CD4-positive, CD25-positive, alpha-beta regulatory T cell (primary cell): ENCODE measurements at places on chromosomes 6 and 20.

DNA sequence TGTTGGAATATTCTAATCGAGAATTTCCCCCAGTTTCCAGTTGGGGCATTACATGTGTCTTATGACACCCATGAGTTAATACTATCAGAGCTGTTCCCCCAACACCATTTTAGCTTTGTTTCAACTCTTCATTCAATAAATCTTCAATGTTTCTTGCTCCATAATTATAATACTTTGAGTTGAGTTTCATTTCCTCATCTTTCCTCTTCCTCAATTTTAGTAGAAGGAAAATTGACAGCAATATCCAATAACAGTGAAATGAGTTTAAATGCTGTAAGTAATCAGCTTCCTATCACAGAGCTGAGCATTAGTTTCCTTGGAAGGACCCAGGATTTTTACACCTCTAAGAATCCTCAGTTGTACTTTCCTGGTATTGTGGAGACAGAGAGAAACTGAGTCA lies 1.0 kb upstream of the STMND1 start:
- DNase-seq: no peak

DNA sequence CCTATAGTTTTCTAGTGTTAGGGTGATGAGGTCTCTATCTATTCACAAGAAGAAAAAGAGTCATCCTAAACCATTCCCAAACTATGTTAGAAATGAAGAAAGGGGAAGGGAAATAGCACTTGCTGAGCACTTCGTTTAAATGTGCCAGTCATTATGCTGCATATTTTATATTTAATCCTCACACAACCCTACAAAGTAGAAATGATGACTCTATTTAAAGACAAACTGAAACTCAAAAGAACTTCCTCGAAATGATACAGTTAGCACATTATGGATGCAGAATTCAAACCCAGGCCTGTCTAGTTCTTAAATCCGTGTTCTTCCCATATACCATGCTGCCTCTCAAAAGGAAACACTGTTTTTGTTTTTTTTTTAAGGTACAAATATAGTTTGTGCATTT lies 174.6 kb downstream of the GMPR start:
- DNase-seq: no peak

GRCh38 chr6:122696853-122697252 lies 82.7 kb upstream of the FABP7 start:
- no peak for DNase-seq

DNA sequence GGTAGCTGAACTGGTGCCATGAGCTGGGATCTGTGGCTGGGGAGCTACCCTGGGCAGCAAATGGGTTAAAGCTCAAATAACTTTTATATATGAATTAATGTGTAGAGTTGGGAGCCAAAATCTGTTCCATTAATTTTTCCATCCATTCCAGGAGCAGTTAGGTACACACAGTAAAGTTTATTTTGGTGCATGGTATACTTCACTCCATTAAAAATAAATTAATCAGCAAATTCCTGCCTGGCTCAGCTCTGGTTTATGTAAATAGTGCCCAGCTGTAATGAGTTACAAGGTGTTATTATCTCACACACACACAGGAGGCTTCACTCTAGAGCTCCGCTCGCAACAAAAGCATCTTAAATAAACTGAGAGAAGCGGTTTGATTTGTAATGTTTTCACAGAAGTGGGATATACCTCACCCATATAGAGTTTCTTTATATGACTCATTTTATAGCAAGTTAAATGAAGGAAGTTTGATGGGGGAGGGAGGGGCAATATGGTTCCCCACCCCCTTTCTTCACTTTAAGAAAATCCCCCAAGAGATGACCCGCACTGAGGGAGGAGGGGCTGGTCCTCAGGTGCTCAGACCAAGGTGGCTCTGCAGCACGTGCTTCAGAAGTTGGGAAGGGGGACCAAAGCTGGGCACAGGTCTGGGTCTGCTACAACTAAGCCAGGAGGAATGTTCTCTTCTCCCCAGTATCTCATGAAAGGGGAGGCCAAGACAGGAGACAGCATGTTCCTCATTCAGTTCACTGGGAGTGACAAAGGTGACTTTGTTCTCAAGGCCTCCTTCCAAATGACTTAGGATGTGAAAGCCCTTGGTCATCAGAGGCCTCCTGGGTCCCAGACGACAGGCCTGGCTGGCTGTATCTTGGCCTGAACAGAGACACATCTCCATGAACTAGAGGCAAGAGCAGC lies 10.5 kb upstream of the FAM83C start:
- peak; percentile 28 for DNase-seq

GRCh38 chr20:23606652-23607049 lies 934 bp upstream of the CST9 start:
- DNase-seq: peak; percentile 12

DNA sequence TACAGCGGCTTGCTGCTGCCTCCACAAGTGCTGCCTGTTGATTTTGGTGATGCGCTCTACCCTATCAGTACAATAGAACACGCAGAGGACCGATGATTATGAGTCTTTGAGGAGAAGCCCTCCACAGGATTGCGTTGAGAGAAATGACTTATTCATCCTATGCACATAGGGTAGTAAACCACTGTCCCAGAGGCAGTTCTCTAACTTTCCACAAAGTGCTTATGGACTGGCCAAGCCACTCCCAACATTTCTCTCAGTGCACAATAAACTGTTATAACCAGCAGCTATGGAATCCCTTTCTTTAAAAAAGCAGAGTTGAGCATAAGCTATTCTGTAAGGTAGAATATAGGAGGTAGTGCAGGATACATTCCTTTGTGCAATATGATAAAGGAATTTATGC lies 48.2 kb upstream of the REV3L start:
- DNase-seq: no peak

- no peak for DNase-seq
Observed at GRCh38 chr6:158715330-158716311, 65.8 kb downstream of the SYTL3 start.

- no peak for DNase-seq
Observed at GRCh38 chr6:27771235-27771634, 141.0 kb downstream of the OR2B2 start.

- peak; percentile 85 for DNase-seq
Observed at GRCh38 chr6:157981395-157982101, at the start of gene SYNJ2. Gene SYNJ2 (plus strand): TSS chr6:157981863. CDS start chr6:157981962, 99 bp downstream.

- no peak for DNase-seq
Observed at GRCh38 chr6:27492631-27493190, 19.8 kb upstream of the ZNF184 start.

DNA sequence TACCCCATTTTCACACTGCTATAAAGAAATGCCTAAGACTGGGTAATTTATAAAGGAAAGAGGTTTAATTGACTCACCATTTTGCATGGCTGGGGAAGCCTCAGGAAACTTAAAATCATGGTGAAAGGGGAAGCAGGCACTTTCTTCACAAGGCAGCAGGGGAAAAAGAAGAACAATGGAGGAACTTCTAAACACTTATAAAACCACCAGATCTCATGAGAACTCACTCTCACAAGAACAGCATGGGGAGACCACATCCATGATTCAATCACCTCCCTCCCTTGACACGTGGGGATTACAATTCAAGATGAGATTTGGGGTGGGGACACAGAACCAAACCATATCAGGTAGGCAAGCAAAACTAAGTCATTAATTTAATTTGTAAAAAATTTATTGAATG lies 343.2 kb downstream of the FRK start:
- no peak for DNase-seq

GRCh38 chr20:45229264-45230056 lies 8.3 kb downstream of the SEMG2 start:
- DNase-seq: peak; percentile 45

DNA sequence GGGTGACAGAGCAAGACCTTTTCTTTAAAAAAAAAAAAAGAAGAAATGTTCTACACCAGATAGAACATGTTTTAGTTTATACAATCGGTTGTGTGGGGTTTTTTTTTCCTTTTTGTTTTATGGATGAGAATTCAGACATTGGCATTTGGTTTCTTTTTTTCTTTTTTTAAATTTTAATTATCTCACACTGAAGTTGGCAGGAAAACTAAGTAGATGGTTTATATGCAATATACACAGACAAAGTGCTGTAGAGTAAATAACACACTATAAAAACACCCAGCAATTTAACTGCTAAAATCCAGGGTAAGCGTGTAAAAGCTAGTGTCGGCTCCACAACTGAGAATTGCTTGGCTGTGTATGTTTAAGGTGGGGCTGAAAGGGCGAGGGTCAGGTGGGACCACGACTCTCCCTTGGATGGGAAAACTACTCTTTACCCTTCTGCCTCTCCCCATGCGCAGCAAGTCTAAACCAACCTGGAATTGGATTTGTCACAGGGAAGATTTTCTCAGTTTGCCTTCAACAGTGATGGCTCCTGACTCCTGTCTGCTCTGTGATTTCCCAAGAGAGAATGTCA lies 147.1 kb upstream of the MARCKS start:
- no peak for DNase-seq

DNA sequence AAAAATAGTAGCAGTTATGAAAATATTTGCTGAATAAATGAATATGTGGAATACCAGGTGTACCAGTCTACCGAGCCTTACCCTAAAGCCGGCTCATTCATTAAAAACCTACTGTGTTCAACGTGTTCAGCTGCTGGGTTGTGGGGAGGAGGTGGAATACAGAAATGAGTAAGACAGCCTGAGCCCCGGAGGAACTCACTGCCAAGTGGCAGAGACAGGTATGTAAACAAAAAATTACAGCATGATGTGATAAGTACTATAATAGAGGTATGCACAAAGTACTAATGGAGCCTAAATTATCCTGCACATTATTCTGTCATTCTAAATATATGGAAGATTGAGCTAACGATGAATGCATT lies 6.8 kb upstream of the ADTRP start:
- DNase-seq: no peak

DNA sequence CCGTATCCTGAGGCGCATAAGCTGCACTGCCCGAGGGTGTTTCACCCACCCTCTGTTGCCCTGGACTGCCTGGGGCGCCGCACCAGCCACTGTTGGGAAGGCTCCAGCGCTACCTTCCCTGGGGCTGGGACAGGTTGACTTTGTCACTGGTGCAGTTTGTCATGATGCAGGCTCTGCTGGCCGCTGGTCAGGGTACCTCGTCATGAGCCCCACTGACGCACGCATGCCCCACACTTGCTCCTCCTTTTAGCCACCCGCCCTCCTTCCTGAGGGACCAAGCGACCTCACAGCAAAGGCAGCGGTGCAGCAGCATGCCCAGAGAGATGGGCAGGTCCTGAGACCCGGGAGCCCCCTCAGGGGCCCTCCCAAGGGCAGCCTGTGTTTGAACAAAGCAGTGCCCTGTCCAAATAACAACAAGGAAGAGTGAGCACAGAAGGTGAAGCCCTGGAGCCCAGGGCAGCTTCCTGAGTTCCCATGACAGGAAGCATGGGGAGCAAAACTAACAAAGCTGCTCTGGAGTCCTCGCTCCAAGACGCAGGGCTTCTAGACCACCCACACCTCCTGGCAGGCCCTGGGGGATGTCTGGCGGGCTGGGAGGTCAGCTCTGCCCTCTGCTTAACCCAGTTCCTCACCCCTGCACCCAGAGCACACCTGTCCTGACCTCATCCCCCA lies 50.1 kb upstream of the SMOC2 start:
- DNase-seq: no peak

DNA sequence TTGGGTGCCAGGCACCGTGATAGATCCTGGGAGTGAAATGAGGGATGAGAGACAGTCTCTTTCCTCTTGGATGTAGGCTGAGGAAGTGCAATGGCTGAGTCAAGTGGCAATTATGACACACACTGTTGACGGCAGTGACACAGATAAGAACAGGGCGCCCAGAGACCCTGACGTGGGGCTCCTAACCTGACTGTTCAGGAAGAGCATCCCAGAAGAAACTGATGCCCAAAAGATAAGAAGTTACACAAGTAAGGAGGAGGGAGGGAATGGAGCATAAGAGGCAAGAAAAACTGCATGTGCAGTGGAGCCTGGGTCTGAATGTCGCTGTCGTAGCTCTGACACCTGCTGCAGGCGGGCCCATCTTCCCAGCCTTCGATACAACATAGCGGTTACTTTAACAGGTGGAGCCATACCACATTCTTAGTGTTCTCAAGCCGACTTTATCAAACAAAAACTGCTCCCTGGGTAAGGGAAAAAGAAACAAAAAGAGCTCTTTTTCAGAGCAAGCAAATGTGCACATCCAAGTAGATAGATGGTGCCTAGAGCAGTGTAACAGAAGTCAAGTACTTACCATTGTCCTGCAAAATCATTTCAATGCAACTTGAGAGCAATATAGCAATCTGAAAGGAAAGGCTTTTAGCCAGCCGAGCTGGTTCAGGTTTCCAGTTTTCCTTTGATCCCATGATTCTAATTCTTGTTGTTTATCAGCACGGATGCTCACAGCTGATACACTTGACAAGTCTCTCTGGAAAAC lies 463.9 kb upstream of the JARID2 start:
- DNase-seq: no peak

GRCh38 chr6:149852180-149852579 lies 12.0 kb downstream of the LRP11 start:
- no peak for DNase-seq

DNA sequence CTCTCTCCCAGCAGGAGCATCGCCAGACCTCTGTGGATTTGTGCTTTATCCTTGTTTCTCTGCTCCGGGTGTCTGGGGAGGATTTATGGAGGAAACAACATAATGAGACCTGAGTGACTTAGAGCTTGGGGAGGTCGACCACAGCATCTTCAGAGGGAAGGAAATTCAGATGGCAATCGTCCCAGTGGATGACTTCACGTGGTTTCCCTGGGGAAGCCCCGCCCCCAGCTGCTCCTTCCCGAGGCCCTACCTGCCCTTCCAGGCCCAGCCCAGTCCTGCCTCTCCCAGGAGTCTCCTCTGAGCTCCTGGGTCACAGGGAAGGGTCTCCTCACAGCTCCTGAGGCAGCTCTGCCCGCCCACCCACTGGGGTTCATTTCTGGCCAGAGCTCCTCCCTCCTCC lies 430.3 kb upstream of the SULF2 start:
- no peak for DNase-seq

GRCh38 chr6:23910420-23910819 lies 215.6 kb upstream of the NRSN1 start:
- no peak for DNase-seq

DNA sequence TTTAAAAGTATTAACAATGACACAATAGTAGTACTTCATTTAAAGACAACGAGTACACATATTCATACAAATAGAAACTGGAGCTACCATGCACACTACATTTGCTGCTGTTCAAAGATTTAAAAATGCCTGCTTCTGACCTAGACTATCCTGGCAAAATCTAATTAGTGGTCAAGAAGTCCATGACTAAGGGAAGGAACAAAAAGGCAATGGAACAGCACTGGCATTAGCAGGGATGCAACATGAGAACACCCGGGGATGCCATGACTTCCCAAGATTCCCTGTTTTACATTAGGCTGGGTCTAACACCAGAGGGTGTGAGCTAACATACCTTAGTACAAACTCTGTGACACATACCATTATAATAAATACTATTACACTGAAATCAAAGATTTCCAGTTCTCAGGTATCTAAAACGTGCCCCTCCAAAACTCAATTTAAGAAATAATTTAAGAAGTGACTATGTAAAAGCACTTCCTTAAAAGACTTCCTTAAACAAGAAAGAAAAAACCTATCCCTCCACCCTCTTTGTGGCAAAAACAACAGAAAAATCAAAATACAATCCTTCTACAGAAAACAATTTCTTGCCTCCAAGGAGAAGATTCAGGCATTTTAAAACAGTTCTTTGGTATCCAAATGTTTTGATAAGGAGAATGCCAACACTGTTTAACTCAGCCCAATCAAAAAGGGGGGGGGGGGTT lies 25.5 kb downstream of the CHD6 start:
- no peak for DNase-seq
